ENCODE measurements at places on chromosomes 3 and 15. TPM values are rescaled to one million over a fixed set of nuclear protein-coding genes. Genes with fewer than 3 reads are reported as not detected.
A peak's percentile ranks its signal among the peaks of the same experiment; 100 is the strongest.

Gene NKTR
- 328 TPM for total RNA-seq

DNA sequence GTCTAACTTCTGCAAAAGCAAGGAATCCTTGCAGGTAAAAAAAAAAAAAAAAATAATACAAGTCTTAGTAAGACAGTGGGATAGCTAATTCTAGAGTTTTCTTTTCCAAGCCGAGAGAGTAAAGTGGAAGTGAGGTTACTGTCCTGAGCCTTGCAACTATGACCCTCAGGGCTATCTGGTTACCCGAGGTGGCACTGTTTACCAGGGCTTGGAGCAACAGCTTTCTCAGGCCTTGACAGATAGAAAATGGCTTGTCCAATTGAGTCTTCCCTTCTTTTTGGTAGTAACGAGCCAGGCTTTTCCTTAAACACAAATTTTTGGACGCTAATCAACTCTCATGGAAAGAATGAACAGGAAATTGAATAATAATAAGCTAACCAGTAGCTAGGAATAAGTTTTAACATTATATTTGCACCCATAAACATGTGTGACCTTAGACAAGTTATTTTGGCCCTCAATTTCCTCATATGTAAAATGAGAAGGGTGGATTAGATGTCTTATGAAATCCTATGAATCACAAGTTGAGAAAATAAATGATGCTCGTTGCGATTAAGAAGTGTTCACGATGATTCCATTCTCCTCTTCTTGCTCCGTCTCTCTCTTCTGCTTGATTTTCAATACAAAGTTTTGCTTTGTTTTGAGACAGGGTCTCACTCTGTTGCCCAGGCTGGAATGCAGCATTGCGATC is 236.9 kb upstream of the KBTBD8 start:
- no peaks in the 10 kb centered on the region for H3K36me3 ChIP-seq
- no peak overlapping the region for H3K27ac ChIP-seq
- peaks cover 22% of the 10 kb centered on the region for H3K4me1 ChIP-seq
- H3K27me3 ChIP-seq: no peaks in the 10 kb centered on the region

Gene DUOX1
- 142 TPM for total RNA-seq

DNA sequence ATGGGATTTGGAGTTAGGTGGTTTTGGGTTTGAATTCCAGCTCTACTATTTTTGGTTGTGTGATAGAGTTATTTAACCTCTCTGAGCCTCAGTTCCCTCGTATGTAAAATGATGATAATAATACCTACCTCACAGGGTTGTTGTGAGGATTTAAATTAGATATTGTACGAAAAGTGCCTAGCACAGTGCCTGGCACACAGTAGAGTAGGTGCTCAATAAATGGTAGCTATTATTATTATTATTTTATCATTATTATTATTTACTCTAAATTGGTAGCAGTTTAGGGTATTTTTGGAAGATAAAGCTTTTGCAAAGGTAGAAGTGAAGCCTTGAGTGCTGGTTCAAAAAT is 1.3 kb upstream of the AP2M1 start:
- no peak overlapping the region for H3K4me3 ChIP-seq
- H3K4me1 ChIP-seq: peaks cover 43% of the 10 kb centered on the region
- no peaks in the 10 kb centered on the region for H3K27me3 ChIP-seq
- H3K27ac ChIP-seq: peak overlapping the region; percentile 20

DNA sequence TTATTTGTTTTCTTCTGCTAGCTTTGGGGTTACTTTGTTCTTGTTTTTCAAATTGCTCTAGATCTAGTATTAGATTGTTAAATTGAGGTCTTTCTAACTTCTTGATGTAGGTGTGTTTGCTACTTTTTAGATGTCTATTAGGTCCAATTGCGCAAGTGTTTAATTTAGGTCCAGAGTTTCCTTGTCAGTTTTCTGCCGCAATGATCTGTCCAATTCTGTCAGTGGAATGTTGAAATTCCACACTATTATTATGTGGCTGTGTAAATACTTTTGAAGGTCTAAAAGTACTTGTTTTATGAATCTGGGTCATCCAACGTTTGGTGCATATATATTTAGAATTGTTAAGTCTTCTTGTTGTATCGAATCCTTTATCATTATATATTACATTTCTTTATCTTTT is 324.4 kb upstream of the SGO1 start:
- no peak overlapping the region for H3K27ac ChIP-seq
- no peak overlapping the region for H3K4me3 ChIP-seq
- no peaks in the 10 kb centered on the region for H3K4me1 ChIP-seq
- no peaks in the 10 kb centered on the region for H3K36me3 ChIP-seq

Gene ASB14
- not detected for total RNA-seq

Gene RHOV
- total RNA-seq: 77.4 TPM

GRCh38 chr15:63755162-63755561 is 78.6 kb downstream of the HERC1 start:
- no peak for DNase-seq
- no peaks in the 10 kb centered on the region for H3K4me1 ChIP-seq
- H3K27me3 ChIP-seq: no peaks in the 10 kb centered on the region
- H3K4me3 ChIP-seq: no peak overlapping the region
- H3K27ac ChIP-seq: no peak overlapping the region
- H3K36me3 ChIP-seq: peaks cover 44% of the 10 kb centered on the region

- H3K27ac ChIP-seq: no peak overlapping the region
- H3K4me3 ChIP-seq: no peak overlapping the region
- H3K27me3 ChIP-seq: no peaks in the 10 kb centered on the region
- H3K36me3 ChIP-seq: no peaks in the 10 kb centered on the region
Observed at GRCh38 chr3:32877598-32877997, 59.8 kb downstream of the TRIM71 start.

GRCh38 chr15:33328106-33328505 is 17.3 kb downstream of the RYR3 start:
- no peaks in the 10 kb centered on the region for H3K36me3 ChIP-seq
- H3K27ac ChIP-seq: no peak overlapping the region
- H3K4me3 ChIP-seq: no peak overlapping the region
- no peak for DNase-seq
- H3K27me3 ChIP-seq: peaks cover 4% of the 10 kb centered on the region

GRCh38 chr3:171775943-171776342 is 34.3 kb downstream of the PLD1 start:
- peaks cover 23% of the 10 kb centered on the region for H3K4me1 ChIP-seq
- H3K4me3 ChIP-seq: no peak overlapping the region
- no peak for DNase-seq

DNA sequence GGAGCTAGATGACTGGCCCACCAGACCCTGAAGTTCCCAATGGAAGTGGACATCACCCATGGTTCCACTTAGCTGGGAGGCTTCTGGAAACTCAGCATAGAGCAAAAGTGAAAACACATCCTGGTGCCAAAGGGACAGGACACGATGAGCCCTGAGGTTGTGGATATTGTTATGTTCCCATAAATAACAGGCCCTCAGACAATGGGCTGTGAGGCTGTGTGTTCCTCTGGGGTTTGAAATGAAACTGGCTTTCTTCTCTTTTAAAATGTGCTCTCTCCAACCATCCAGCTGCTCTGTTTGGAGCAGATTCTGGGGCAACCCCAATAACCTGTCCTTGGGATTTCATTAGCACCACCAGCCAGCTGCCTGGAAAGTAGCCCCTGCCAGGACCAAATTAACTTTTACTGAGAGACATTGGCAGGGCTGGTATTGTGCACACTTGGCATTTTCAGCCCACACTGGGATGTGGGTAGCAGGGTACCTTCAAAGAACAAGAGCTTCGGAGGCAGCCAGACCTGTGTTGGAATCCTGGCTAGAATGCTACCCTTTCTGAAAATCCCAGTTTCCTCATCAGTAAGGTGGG is 97.5 kb downstream of the DNAJB8 start:
- peak overlapping the region; percentile 40 for H3K27ac ChIP-seq
- DNase-seq: no peak

Gene EHD4
- total RNA-seq: 16.6 TPM

GRCh38 chr3:160707187-160707794 is 30.3 kb downstream of the ARL14 start:
- no peak overlapping the region for H3K27ac ChIP-seq
- H3K4me1 ChIP-seq: no peaks in the 10 kb centered on the region
- DNase-seq: no peak
- H3K4me3 ChIP-seq: no peak overlapping the region
- H3K27me3 ChIP-seq: peaks cover 6% of the 10 kb centered on the region

GRCh38 chr3:160980740-160981139 is 124.4 kb downstream of the B3GALNT1 start:
- no peak overlapping the region for H3K27ac ChIP-seq
- DNase-seq: no peak
- no peaks in the 10 kb centered on the region for H3K36me3 ChIP-seq

- peaks cover 14% of the 10 kb centered on the region for H3K4me1 ChIP-seq
- H3K4me3 ChIP-seq: no peak overlapping the region
Observed at GRCh38 chr15:80977627-80978036, 12.0 kb downstream of the MESD start.

DNA sequence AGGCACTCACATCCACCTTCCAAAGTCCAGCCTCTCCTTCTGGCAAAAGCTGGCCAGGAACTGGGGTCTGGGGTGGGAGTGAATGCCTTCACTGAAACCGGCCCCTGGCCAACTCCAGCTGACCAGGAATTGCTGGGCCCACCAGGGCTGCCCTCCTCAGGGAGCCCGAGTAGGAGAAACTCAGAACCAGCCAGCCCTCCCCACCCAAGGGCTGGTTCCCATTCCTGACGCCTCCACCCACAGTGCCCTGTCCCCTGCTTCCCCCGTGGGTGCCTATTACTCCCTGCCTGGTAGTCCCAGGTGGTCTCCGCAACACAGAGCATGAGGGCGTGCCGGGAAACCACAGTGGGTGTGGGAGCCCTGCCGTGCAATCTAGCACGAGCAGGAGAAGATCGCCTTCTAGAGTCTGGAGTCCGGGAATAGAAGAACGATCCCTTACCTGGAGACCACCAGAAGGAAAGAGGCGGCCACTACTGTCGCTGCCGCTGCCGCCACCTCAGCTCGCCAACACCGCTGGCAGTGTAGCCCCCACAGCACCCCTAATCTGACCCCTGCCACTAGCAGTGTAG is 178.8 kb downstream of the POTEB3 start:
- H3K27ac ChIP-seq: no peak overlapping the region
- H3K36me3 ChIP-seq: no peaks in the 10 kb centered on the region
- H3K4me3 ChIP-seq: no peak overlapping the region
- H3K4me1 ChIP-seq: no peaks in the 10 kb centered on the region
- H3K27me3 ChIP-seq: no peaks in the 10 kb centered on the region

DNA sequence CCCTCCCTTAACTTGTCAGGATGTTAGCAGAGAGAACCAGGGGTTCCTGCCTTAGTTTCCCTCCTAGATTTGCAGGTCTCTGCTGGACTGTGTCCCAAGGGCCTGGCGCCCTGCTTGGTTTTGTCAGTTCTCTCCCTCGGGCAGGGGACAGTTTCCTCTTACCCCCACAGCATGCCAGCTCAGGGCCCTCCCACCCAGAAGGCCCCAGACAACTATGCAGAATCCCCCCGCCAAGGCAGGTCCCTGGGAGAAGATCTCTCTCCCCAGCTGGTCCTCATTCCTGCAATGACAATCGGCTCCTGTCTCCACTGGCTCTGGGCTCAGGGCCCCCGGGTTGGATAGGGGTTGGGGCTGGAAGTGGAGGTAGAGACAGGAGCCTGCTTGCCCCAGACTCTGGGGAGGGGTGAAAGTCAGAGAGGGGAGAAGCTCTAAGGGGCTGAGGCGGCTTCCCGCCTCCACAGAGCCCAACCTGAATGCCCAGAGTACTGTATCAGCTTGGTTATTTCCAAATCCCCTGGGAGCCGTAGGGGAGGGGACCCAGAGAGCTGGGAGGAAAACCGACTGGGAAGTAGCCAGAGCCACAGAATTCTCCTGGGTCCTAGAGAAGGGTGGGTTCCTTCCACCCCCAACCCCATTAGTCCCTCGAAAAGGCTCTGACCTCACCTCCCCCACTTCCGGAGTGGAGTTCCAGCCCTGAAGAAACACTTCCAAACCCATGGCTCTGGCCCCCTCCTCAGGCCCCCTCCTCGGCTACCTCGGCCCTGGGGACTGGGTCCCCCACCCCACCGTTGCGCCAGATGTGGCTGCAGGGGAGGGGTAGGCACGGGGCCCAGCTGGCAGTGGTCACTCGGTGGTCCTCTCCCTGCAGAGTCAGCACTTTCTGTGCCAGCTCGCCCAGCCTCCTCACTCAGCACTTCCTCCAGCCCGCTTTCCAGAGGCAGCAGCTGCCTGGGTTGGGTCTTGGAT is 3.8 kb upstream of the LOXL1 start:
- DNase-seq: no peak
- peaks cover 64% of the 10 kb centered on the region for H3K4me1 ChIP-seq
- peaks cover 2% of the 10 kb centered on the region for H3K36me3 ChIP-seq
- H3K4me3 ChIP-seq: no peak overlapping the region
- peak overlapping the region; percentile 16 for H3K27ac ChIP-seq

Gene KLHL6
- total RNA-seq: 0.23 TPM

Gene HYAL1
- 19.5 TPM for total RNA-seq
